CD4-positive, alpha-beta T cell (primary cell): ENCODE measurements at places on chromosomes 2 and 18.

DNA sequence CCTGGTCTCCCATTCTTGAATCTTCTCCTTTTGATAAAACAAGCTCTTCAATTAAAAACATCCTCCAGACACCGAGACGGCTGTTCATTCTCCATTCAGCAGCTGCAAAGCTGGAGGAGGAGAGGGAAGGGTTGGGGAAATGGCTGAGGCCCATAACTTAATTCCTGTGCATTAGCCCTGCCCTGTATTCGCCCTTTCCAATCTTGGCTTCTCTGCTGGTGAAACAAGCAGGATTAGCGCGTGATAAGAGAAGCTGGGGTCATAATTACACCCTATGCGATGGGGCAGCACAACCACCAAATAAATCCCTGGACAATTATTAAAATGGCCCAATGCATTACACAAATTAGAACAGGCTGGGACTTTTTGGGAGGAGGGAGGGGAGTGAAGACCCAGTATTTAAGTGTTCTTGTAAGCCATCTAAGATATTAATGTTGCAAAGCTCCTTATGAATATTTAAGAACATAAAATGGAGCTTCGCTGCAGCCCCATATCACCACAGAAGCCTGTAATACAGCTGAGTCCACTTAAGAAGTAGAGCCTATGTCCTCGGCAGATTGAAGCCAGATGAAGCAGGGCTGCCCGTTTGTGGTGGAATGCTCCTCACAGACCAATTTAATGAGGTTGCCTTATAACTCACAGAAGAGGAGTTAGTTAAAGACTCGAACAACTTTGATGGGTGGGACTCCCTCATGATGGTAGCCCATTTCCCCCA is 176.6 kb upstream of the SKOR2 start:
- H3K36me3 ChIP-seq, result no peaks in the 10 kb centered on the region
- H3K4me3 ChIP-seq, result no peak overlapping the region
- H3K27ac ChIP-seq, result no peak overlapping the region
- DNase-seq, result no peak
- no peaks in the 10 kb centered on the region for H3K4me1 ChIP-seq

DNA sequence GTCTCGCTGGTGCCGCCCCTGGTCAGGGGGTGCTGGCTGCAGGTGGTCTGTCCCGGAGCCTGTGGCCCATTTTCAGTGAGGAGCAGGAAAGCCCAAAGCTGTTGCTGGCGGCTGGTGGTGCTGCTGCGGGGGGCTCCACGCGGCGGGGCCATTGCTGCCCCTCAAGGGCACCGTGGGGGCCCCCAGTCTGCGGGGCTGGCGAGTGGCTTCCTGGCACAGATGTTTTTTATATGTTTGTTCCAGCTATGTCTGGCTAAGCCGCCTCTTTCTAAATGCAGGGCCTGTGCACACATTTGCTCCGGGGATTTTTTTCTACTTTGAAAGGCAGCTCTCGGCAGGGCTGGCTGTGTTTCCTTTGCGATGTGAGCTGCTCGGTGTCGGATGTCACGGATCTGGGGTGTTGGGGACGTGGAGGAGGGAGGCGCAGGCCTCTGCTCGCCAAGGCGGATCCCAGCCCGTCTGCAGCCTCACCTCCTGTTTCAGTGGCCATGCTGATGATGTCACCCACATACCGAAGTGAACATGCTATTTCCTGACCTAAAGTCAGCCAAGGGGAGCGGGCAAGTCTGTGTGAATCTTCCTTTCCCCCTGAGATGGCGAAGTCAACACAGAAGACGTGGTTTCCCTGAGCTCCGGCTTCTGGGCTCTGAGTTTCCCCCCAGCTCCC is 112.0 kb upstream of the CTDP1 start:
- DNase-seq, result no peak
- no peaks in the 10 kb centered on the region for H3K36me3 ChIP-seq
- no peak overlapping the region for H3K27ac ChIP-seq
- no peak overlapping the region for H3K4me3 ChIP-seq
- H3K4me1 ChIP-seq, result no peaks in the 10 kb centered on the region

GRCh38 chr2:181764095-181764963 is 84.0 kb upstream of the NEUROD1 start:
- no peak overlapping the region for H3K4me3 ChIP-seq
- H3K4me1 ChIP-seq, result no peaks in the 10 kb centered on the region
- no peaks in the 10 kb centered on the region for H3K27me3 ChIP-seq
- H3K36me3 ChIP-seq, result no peaks in the 10 kb centered on the region
- no peak overlapping the region for H3K27ac ChIP-seq

DNA sequence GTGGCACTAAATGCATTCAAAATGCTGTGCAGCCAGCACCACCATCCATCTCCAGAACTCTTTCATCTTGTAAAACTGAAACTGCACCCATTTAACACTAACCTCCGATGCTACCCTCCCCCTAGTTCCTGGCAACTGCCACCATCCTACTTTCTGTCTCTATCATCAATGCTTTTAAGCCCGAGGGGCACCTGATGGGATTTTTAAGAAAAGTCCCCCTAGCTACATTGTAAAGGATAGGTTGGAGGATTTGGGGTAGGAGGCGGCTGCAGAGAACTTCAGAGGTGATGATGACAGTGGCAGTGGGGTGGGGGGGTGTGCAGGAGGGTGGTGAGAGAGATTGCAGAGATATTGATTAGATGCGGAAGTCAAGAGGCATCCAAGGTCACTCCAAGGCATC is 10.8 kb upstream of the YWHAQ start:
- DNase-seq, result no peak
- H3K27ac ChIP-seq, result no peak overlapping the region
- no peaks in the 10 kb centered on the region for H3K27me3 ChIP-seq
- H3K4me1 ChIP-seq, result peaks cover 7% of the 10 kb centered on the region
- no peaks in the 10 kb centered on the region for H3K36me3 ChIP-seq

GRCh38 chr18:5630900-5631413 is 87.2 kb upstream of the EPB41L3 start:
- peaks cover 37% of the 10 kb centered on the region for H3K27me3 ChIP-seq
- no peak overlapping the region for H3K27ac ChIP-seq
- H3K4me1 ChIP-seq, result peaks cover 23% of the 10 kb centered on the region
- no peaks in the 10 kb centered on the region for H3K36me3 ChIP-seq

GRCh38 chr2:133822517-133823225 is 254.4 kb upstream of the NCKAP5 start:
- no peak overlapping the region for H3K27ac ChIP-seq
- no peaks in the 10 kb centered on the region for H3K27me3 ChIP-seq
- H3K4me3 ChIP-seq, result no peak overlapping the region
- H3K4me1 ChIP-seq, result no peaks in the 10 kb centered on the region

- peak overlapping the region; percentile 5 for H3K27ac ChIP-seq
- DNase-seq, result no peak
- peaks cover 35% of the 10 kb centered on the region for H3K4me1 ChIP-seq
- H3K27me3 ChIP-seq, result no peaks in the 10 kb centered on the region
- peak overlapping the region; percentile 70 for H3K4me3 ChIP-seq
- H3K36me3 ChIP-seq, result peaks cover 2% of the 10 kb centered on the region
These were observed 2.1 kb downstream of the PDIA6 start for GRCh38 chr2:10810202-10811161.

- H3K36me3 ChIP-seq, result no peaks in the 10 kb centered on the region
- no peak overlapping the region for H3K4me3 ChIP-seq
- no peaks in the 10 kb centered on the region for H3K27me3 ChIP-seq
- DNase-seq, result no peak
- no peaks in the 10 kb centered on the region for H3K4me1 ChIP-seq
These were observed 370.4 kb downstream of the CLIP4 start for GRCh38 chr2:29485631-29486030.

- no peak for DNase-seq
- H3K36me3 ChIP-seq, result peaks cover 4% of the 10 kb centered on the region
- no peak overlapping the region for H3K27ac ChIP-seq
- no peak overlapping the region for H3K4me3 ChIP-seq
These were observed 3.1 kb downstream of the SLC14A1 start for GRCh38 chr18:45727068-45727467.

GRCh38 chr2:205787761-205788160 is 105.5 kb downstream of the NRP2 start:
- no peaks in the 10 kb centered on the region for H3K36me3 ChIP-seq
- no peak for DNase-seq
- no peak overlapping the region for H3K4me3 ChIP-seq
- no peak overlapping the region for H3K27ac ChIP-seq
- no peaks in the 10 kb centered on the region for H3K4me1 ChIP-seq

DNA sequence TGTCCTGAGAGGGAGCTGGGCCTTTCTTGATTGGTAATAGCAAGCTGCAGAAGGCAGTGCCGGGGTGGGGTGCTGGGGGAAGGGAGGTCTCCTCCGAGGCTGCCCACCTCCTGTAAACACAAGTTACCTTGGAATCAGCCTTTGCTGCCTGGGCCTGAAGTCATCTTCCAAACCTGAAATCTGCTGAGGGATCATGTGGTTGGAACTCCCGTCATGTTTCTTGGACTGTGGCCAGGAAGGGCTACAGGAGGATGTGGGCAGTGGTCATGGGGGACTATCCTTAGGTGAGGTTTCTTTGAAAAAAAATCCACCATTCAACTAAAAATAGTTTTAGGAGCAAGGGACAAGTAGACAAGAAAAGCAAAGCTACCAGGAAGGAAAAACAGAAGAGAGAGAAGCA is 74.2 kb downstream of the CDK15 start:
- no peak overlapping the region for H3K27ac ChIP-seq
- peaks cover 6% of the 10 kb centered on the region for H3K4me1 ChIP-seq
- H3K36me3 ChIP-seq, result no peaks in the 10 kb centered on the region
- H3K4me3 ChIP-seq, result no peak overlapping the region
- peaks cover 32% of the 10 kb centered on the region for H3K27me3 ChIP-seq
- no peak for DNase-seq

DNA sequence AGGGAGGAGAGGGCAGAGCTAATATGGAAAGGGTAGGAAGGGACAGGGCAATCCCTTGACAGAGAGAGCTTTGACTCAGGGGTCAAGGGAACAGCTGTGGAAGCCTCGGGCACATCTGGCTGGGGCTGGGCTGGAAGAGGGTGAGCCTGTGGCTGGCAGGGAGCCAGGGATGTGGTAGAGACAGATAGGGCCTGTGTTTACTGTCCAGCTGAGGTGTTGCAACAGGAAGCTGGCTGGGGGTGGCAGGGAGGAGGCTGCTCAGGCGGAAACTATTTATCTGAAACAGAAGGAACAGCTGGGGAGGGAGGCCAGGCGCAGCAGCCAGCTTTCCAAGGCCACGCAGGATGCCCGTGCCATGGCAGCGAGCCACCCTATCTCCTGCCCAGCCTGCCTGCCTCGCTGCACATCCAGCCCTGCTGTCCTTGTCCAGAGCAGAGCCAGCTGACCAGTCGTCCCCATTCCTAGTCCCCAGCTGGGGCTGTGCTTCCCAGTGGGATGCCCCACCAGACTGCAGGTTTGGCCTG is 264.7 kb downstream of the CYP26B1 start:
- H3K36me3 ChIP-seq, result no peaks in the 10 kb centered on the region
- H3K4me1 ChIP-seq, result no peaks in the 10 kb centered on the region
- DNase-seq, result no peak

GRCh38 chr2:65382776-65383357 is 49.5 kb downstream of the SPRED2 start:
- H3K27ac ChIP-seq, result no peak overlapping the region
- peak; percentile 71 for DNase-seq
- peaks cover 25% of the 10 kb centered on the region for H3K4me1 ChIP-seq
- H3K4me3 ChIP-seq, result peak overlapping the region; percentile 20
- H3K27me3 ChIP-seq, result no peaks in the 10 kb centered on the region
- H3K36me3 ChIP-seq, result no peaks in the 10 kb centered on the region

DNA sequence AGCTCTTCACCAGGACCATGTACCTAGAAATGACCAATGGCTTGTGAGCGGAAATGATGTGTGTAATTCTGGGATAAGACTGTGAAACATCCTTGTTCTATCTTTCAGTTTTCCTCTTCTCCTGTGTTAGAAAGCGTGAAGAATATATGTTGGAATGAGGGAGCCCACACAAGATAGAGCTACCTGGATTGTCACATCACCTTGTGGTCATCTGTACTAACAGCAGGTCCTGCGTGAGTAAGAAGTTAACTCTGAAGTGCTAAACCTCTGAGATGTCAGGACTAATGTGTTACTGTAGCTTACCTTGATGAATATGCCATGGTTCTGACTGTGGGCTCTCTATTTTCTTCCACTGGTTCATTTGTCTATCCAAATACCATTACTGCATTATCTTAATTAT is 75.6 kb downstream of the FASTKD2 start:
- H3K4me1 ChIP-seq, result no peaks in the 10 kb centered on the region
- H3K36me3 ChIP-seq, result no peaks in the 10 kb centered on the region
- no peak overlapping the region for H3K27ac ChIP-seq

DNA sequence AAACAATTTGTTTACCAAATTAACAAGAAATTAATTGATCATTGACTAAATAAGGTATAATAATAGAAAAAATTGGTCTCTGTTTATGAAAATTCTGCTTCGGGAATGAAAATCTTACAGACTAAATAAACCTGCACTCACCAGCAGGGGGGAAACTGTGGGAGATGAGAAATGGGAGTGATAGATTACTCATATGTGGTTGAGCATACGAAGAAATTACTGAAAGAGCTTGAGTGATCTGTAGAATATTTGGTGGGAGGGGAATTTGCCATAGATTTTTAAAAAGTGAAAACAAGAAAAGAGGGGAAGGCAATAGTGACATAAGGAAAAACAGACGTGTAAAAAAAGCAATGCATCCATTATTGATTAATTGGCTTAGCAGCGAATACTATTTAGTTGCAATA is 2.2 kb downstream of the HMSD start:
- no peak overlapping the region for H3K27ac ChIP-seq
- H3K27me3 ChIP-seq, result no peaks in the 10 kb centered on the region
- DNase-seq, result no peak
